Fibroblast of pulmonary artery (primary cell): ENCODE measurements at places on chromosomes 1 and 21.

DNA sequence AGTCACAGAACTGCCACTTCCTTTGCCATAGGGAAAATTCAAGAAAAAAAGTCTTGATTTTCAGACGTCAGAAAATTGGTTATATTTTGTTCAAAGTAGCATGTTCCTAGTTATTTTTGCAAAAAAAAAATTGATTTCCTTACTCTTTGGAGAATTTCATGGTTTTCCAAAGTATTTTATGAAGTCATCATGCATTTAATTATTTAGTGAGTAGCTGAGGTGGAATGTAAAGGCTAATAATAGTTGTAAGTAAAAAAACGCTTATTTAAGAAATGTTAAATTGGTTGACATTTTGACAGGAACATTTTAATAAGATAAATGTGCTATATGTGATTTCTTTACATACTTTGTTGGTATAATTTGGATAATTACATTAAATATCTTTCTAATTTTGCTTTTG, 20.8 kb downstream of the TSEN15 start:
- DNase-seq: no peak

DNA sequence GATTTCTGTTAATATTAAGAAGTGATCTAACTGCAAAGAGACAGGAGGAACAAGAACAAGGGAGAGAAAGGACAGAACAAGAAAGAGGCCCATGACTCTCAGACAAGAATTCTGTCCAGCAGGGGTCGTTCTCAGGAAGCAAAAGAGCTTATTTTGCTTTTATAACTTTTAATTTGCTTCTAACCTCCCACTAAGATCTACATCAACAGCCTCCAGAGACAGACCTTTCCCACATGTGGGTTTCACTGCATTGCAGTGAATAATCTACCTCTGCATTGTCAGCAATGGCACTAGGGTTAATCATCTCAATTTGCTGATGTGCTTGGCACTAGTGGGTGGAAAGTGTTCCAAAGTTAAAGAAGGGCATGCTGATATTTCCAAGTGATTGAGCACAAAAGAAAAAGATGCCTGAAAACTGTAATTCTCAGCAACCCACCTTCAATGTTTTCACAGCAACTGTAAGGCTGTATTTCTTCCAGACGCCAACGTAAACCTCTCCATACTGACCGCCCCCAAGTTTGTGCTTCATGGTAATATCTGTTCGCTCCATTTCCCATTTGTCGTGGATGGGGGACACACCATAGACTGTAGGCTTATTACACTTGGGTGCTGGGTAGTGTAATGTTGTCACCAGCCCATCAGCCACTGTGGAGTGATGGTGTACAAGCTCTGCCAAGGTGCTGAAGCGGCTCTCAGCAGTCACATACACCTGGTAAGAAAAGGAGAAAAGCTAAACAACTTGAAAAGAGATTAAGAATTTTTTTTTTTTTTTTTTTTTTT, 39.5 kb downstream of the TOR3A start:
- DNase-seq: peak; percentile 69

GRCh38 chr1:82225421-82226185, 424.9 kb downstream of the ADGRL2 start:
- peak; percentile 83 for DNase-seq

DNA sequence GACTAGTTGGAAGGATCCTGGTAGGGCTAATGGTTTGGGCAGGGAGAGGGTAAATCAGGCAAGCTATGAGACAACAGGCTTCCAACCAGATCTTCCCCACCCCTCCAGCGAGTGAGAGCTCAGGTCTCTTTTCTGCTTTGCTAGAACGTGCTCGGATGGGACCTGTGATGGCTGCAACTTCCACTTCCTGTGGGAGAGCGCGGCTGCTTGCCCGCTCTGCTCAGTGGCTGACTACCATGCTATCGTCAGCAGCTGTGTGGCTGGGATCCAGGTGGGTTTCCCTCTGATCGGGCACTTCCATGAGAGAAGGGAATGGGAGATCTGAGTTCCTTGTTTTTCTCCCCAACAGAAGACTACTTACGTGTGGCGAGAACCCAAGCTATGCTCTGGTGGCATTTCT, 14.0 kb upstream of the SARS1 start:
- no peak for DNase-seq

- peak; percentile 100 for DNase-seq
These were observed 262.6 kb upstream of the SGIP1 start for GRCh38 chr1:66271216-66271903.

DNA sequence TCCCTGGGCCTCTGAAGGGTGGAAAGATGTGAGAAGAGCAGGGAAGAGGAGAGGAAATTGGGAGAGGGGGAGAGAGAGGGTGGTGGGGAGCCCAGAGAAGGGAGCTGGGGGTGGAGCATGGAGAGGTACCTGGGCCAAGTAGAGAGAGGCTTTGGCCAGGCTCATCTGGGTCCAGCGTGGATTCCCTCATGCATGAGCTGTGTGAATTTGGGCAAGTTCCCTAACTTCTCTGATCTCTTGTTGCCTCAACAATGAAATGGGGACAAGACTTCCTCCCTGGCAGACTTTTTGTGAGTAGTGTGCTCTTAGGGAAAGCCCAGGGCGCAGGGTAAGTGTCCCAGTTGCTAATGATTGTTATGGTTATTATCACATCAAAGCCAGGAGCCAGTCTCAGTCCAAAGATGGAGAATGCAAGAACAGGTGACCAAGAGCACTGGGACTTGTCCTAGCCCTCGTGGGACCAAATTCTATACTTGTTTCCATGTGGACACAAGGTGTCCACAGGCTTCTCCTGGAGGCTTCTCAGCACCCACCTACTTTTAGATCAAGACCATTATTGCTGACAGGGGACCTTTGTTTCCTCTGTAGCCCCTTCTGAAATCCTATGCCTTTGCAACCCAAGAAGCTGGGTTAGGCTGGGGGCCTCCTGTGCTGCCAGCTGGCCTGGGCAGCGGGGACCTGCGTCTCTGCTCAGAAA, 13.9 kb downstream of the IL6R start:
- no peak for DNase-seq

GRCh38 chr1:6181347-6181770, 1.2 kb upstream of the CHD5 start:
- DNase-seq: no peak

DNA sequence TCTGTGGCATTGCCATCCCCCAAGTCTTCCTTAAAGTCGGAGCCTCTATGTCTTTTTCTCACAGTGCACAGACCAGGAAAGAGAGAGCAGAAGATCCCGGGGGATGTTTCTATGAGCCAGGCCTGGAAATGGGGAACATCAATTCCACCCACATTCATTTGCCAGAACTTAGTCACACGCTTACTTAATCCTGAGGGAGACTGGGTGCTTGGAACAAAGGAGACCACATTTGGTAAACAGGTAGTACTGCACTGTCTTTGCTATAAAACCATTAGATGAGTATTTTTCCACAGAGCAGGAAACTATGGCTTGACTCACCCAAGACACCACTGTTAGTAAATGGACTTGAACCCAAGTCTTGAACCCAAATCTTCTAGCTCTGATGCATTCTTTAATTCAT, 60.7 kb upstream of the CTTNBP2NL start:
- DNase-seq: no peak

DNA sequence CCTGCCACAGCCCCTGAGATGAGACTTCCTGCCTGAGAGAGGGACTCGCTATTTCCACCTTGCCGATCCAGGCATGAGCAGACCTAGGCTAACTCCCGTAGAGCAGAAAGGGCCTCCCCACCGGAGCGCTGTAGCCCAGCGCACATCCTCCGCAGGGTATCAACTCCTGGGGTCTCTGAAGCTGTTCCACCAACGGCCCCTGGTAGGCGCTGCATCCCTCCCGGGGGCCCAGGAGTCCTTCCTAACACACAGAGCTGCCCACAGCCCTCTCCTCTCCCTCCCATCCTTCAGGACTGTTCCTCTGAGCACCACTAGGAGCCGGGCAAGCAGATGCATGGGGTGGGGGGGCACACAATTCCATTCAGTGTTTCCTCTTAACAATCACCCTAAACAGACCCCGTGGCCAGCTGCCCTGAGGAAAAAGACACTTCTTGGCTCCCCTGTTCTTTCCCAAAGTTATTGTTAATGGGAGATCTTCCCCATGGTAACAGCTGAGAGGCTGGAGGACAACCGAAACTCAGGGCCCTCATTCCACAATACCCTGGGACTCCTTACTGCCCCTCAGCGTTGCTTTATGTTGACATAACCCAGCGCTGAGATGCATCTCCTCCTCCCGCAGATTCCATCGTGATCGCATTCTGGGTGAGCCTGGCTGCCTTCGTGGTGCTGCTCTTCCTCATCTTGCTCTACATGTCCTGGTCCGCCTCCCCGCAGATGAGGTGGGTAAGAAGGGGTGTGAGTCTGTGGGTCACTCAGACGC, 7.5 kb downstream of the MRAP start:
- no peak for DNase-seq

DNA sequence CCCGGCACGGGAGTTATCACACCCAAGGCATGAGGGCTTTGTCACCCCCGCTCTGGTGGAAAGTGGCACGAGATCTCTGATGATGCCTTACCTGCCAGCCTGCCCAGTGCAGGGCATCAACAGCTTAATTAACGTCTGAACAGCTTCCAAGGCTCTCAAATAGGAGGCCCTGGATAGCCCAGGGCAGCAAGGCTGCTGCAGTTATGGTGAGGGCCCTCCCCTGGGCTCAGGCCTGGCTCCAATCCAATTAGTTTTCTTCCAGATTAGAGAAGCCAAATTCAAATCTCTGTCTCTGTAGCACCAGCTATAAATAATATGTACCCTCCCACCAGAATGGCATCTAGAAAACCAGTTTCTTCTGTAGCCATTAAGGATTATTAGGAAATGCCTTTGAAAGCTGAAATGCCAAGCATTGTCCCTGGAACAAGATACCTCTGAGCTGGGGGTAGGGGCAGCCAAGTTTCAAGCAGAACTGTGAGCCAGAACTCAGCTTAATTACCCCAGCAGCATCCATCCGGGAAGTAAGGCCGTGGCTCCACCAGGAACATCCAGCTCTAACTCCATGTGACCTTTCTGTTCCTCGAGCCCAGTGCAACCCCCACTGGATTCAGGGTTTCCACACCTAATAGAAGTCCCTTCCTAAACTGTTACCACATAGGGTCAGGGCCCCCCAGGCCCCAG, 12.5 kb downstream of the QSOX1 start:
- DNase-seq: peak; percentile 38

- DNase-seq: no peak
These were observed 56.7 kb downstream of the LRIG2 start for GRCh38 chr1:113129529-113130185.

- DNase-seq: peak; percentile 65
These were observed 43.5 kb downstream of the PAFAH2 start for GRCh38 chr1:25954282-25954938.

- no peak for DNase-seq
These were observed 263.0 kb upstream of the NCAM2 start for GRCh38 chr21:20735257-20735656.

GRCh38 chr1:245310571-245311531, 156.1 kb downstream of the KIF26B start:
- DNase-seq: peak; percentile 63

GRCh38 chr21:21851657-21852056, 853.4 kb downstream of the NCAM2 start:
- DNase-seq: peak; percentile 26

DNA sequence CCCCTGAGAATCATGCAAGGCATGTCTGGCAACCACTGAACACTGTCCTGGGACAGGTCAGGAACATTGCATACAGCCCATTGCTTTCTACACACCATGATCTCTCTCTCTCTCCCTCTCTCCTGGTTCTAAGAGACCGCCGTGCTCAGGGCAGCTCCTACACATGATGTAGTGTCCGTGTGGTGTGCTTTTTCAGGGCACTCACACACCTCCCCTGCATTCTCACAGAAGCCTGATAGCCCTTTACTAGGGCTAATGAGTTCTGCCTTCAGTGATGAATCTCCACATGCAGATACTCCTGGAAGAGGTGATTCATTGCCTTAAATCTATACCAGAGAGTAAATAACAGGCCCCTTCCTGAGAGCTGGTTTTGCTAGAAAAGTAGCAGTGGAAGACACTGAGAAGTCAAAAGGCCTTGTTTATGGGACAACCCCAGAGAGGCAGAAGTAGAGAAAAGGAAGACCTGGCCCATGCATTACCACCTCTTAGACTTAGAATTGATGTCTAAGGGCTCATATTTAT, 7.2 kb upstream of the OLFML2B start:
- no peak for DNase-seq

DNA sequence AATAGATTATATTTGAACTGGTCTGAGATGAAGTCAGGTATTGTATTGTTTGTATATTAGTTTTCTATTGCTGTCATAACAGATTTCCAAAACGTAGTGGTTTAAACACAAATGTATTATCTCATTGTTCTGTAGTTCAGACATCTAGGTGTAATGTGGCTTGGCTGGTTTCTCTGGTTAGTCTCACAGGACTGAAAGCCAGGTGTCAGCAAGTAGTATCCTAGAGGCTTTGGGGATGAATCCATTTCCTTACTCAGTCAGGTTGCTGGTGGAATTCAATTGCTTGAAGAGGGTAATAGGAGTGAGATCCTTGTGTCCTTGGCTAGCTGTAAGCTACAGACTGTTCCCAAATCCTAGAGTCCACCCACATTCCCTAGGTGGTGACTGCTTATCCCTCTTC, 675.8 kb downstream of the NCAM2 start:
- no peak for DNase-seq

DNA sequence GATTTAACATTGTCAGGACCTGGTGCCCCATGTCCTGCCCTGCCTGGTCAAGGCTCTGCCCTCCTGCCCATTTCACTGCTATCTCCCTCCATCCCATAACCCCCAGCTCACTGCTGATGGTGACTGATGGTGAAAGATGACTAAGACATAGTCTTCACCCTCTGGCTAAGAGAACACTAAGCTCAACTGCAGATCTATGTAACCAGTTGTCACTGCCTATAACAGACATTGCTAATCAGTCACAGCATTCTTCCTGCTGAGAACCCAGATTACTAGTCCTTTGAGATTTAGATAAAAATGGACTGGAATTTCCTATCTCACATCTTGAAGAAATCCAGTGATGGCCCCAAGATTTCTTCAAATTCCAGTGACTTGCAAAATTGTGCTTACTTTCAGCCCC, 8.0 kb upstream of the ZNF362 start:
- no peak for DNase-seq

DNA sequence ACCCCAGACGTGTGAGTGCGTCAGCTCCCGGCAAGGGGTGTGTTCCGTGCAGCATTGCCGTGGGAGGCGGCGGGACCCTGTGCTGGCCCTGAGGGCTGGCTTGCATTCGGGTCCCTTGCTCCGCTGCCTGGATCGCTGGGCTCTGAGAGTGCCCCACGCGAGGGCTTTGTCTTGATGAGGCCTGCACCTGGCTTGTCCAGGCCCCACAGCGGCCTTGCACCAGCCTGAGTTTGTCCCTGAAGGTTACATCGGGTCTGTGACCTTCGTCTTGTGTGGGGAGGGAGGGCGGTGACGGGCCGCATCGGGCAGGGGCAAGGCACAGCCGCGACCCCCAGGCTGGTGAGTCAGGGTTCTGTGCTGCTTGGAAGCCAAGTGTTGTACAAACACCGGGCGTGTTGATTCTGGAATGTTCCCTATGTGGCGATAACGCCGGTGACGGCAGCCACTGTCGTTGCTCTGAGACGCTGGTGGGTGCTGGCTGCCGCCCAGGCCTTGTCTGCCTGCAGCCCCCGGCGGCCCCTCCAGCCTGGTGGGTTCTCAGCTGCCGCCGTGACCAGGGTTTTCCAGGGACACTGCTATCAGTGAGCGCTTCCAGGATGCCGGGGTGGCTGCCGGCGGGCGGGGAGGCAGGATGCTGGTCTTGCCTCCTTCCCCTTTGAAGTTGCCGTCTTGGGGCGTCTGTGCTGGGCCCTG, 42.9 kb downstream of the SLX9 start:
- peak; percentile 88 for DNase-seq
